ENCODE measurements at places on chromosomes 7 and 10. TPM values are rescaled to one million over a fixed set of nuclear protein-coding genes. Genes with fewer than 3 reads are reported as not detected.

GRCh38 chr10:88813200-88813599 is 10.7 kb downstream of the LIPM start:
- H3K27ac ChIP-seq = no peak overlapping the region
- H3K4me3 ChIP-seq = no peak overlapping the region
- no peaks in the 10 kb centered on the region for H3K36me3 ChIP-seq
- H3K4me1 ChIP-seq = no peaks in the 10 kb centered on the region

The LIPF gene
- not detected for total RNA-seq

DNA sequence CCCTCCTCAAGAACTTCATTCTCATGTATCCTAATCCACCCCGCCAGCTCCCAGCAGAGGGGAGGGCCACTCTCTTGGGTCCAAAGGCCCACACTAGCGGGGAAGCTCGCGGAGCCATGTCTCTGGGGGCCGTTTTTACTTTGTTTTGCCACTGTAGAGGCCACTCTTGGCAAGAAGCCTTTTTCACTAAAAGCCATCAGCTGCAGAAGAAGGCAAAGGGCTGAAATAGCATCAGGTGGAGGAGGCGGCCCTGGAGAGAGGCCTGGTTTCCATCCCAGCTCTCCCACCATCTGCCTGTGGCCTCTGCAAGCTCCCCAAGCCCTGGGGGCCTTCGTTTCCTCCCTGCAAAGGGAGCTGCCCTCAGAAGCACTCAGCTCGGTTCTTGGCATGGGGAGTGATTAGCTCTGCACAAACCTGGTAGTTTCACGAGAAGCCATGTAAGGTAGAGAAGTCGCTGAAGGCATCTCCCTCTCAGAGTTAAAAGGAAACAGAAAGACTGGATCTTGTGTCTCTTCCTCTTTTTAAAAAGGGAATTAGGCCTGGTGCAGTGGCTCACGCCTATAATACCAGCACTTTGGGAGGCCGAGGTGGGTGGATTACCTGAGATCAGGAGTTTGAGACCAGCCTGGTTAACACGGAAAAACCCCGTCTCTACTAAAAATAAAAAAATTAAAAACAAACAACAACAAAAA is 70.3 kb downstream of the PARP12 start:
- H3K4me1 ChIP-seq = peaks cover 9% of the 10 kb centered on the region
- peak; percentile 25 for DNase-seq
- no peaks in the 10 kb centered on the region for H3K27me3 ChIP-seq
- no peak overlapping the region for H3K4me3 ChIP-seq

DNA sequence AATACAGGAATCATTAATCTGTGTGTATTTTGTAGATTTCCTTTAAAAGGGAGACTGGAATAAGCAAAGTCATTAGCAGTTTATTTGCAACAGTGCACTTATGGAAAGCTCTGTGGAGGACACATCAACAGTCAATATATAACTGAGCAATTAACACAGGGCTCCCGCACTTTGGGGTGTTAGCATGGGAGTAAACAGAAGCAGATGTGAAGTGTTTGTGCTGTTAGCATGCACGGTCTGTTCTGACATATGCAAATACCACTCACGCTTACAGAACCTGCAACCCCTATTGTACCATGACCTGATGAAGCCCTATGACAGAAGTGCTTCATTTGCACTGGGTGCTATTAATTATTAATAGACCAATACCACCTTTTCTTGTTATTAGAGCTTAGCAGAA is 118.9 kb downstream of the PPP1R3A start:
- H3K27me3 ChIP-seq = no peaks in the 10 kb centered on the region
- no peaks in the 10 kb centered on the region for H3K36me3 ChIP-seq
- H3K4me3 ChIP-seq = no peak overlapping the region

DNA sequence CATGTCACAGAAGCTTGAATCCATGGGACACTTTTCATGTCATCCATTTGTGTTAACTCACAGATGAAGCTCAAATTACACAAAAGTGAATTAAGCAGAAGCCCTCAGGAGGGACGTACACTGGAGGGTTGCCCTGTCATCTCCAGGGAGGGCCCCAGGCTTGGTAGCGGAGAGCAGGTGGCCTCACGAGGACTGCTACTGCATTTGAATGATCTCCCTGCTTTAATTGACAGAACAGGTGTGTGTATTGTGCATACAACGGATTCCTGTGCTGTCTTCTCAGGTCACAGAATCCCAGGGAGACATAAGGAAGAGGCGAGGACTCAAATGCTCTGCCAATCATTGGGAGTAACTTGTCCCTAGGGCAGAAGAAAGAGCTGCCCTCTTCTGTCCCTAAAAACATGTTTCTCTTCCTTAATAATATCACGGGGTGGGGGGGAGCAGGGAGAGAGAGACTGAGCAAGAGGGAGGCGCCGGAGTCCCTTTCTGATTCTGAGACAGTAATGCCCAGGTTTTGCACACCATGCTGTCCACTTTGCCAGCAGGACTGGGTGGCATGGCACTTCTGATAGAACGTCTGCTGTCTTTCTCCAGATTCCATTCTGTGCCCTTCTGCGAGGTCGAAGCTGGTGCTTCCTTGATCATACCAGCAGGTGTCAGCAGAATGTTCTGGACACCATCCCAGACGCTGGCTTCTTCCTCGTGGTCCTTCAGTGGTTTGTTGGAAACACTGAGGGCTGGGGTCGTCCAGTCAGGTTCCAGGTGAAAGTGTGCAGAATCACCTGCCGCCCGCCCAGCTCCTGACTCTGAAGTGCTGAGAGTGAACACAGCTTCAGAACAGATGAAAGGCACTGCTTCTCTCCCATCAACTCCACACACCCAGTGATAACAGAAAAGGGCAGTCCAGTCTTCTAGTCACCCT is 26.2 kb upstream of the RASGEF1A start:
- no peak overlapping the region for H3K27ac ChIP-seq
- peak; percentile 63 for DNase-seq
- no peaks in the 10 kb centered on the region for H3K4me1 ChIP-seq
- H3K36me3 ChIP-seq = no peaks in the 10 kb centered on the region

DNA sequence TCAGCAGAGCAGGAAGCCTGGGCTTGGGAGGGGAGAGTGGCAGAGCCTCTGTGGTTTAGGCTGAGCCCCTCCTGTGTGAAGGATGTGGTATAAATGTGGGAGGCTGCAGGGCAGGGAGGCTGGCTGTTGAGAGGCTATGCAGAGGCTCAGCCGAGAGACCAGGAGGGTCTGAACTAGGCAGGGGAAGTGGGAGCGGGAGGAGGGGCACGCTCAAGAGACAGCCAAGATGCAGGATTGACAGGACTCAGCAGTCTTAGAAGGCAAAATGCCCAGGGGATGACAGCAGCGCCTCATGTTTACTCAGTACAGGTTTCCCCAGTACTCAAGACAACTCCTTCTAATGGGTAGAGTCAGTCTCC is 24.3 kb downstream of the BTBD16 start:
- no peak overlapping the region for H3K27ac ChIP-seq
- H3K36me3 ChIP-seq = no peaks in the 10 kb centered on the region
- no peaks in the 10 kb centered on the region for H3K27me3 ChIP-seq
- no peak overlapping the region for H3K4me3 ChIP-seq
- DNase-seq = no peak
- H3K4me1 ChIP-seq = no peaks in the 10 kb centered on the region

DNA sequence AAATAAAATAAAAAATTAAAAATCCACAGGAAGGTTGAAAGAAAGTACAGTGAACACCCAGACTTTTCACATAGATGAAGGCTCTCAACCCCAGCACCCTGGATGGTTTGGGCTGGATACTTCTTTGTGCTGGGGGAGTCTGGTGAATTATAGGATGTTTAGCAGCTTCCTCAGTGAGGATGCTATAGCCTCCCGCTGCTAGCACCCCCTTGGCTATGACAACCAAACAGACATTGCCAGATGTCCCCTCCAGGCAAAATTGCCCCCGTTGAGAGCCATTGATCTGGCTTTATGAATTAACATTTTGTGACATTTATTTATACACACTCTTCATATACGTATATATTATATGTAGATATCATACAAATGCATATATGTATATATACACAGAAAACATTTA is 21.6 kb downstream of the SMKR1 start:
- no peak overlapping the region for H3K27ac ChIP-seq
- H3K36me3 ChIP-seq = no peaks in the 10 kb centered on the region
- no peak overlapping the region for H3K4me3 ChIP-seq

The SLC39A12 gene
- total RNA-seq = 0.21 TPM

The NPM3 gene
- total RNA-seq = 78.9 TPM

DNA sequence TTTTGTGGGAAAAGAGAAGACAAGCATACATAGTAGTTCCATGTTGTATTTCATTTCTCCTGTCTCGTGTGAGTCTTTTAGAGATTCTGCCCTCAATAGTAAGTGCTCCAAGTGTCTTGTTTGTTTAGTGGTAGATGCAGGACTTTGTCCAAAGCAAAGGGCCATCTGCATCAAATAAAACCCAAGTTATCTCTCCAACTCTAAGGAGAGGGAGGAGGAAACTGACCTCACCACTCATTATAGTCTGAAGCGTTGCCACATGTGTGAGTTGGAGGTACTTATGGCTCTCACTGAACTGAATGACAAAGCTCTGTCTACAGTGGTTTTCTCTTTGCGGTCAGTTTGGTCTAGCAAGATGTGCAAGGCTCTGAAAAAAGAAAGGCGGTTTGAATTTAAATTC is 272.6 kb downstream of the DOCK4 start:
- DNase-seq = no peak
- H3K27me3 ChIP-seq = peaks cover 3% of the 10 kb centered on the region
- no peaks in the 10 kb centered on the region for H3K4me1 ChIP-seq
- no peaks in the 10 kb centered on the region for H3K36me3 ChIP-seq
- no peak overlapping the region for H3K4me3 ChIP-seq
- H3K27ac ChIP-seq = no peak overlapping the region

DNA sequence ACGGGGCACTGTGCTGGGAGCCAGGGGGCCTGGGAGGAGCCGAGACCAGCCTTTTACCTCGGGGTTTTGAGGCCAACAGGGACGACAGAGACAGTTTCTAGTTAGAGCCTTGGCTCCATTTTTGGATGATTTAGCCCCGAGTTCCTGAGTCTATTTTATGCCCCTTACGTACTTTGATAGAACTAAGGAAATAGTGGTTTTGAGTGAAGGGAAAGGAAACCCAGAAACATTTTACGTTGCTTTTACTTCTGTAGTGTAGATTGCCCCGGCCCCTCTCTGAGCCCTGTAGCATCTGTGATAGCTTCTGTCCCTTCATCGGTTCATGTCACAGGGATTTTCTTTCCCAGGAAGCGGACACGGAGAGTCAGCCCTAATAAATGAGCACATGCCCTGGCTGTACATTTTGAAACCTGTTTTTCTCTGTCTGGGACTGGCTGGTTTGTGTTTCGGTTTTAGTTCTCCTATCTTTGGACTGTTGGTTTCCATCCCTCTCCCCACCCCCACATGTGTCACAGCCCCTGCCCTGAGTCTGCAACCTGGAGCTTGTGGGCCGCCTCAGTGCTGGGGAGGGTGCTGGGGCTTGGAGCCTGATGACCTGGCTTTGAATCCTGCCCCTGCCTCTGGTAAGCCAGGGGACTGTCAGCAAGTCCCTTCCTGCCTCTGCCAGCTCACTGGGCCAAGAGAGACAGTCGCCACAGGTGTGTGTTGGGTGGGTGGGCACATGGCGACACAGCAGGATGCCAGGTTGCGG is 6.9 kb upstream of the ORAI2 start:
- no peak for DNase-seq
- peaks cover 14% of the 10 kb centered on the region for H3K36me3 ChIP-seq
- no peak overlapping the region for H3K4me3 ChIP-seq
- H3K27me3 ChIP-seq = no peaks in the 10 kb centered on the region

The TET1 gene
- 21.0 TPM for total RNA-seq

- no peak overlapping the region for H3K4me3 ChIP-seq
- no peaks in the 10 kb centered on the region for H3K4me1 ChIP-seq
- no peaks in the 10 kb centered on the region for H3K27me3 ChIP-seq
- DNase-seq = no peak
- H3K27ac ChIP-seq = no peak overlapping the region
- no peaks in the 10 kb centered on the region for H3K36me3 ChIP-seq
Measured at GRCh38 chr7:156533420-156533819, 107.2 kb upstream of the RNF32 start.

GRCh38 chr10:14405076-14406065 is 74.6 kb upstream of the FRMD4A start:
- no peaks in the 10 kb centered on the region for H3K4me1 ChIP-seq
- no peak overlapping the region for H3K27ac ChIP-seq
- no peaks in the 10 kb centered on the region for H3K27me3 ChIP-seq
- no peak for DNase-seq

DNA sequence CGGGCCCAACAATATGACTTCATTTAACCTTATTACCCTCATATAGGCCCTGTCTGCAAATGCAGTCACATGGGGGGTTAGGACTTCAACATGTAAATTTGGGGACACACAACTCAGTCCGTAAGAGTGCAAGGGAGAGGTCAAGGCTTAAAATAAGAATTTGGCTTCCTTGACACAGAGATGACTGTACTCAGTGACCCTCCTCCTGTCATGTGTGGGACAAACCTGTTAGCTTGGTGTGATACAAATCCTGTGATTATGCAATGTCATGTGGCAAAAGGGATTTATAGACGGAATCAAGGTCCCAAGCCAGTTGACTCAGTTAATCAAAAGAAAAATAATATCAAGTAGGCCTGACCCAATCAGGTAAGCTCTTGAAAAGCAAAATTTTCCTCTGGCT is 25.9 kb upstream of the GTPBP4 start:
- H3K4me1 ChIP-seq = no peaks in the 10 kb centered on the region
- no peaks in the 10 kb centered on the region for H3K36me3 ChIP-seq
- no peak for DNase-seq
- no peak overlapping the region for H3K4me3 ChIP-seq

DNA sequence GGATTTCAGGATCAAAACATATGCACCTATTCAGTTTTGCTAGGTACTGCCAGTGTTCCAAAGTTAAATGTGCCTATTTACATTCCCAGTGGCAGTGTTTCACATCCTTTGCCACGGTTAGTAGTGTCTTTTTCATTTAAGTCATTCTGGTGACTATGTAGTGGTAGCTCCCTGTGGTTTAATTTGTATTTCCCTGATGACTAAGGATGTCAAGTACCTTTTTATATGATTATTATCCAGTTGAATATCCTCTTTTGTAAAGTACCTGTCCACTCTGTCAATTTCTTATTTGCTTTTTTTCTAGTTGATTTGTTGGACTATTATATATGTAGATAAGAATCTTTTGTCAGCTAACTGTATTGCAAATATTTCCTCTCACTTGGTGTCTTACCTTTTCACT is 45.1 kb downstream of the TMEM60 start:
- H3K27ac ChIP-seq = no peak overlapping the region
- H3K36me3 ChIP-seq = peaks cover 3% of the 10 kb centered on the region
- H3K27me3 ChIP-seq = no peaks in the 10 kb centered on the region
- H3K4me1 ChIP-seq = no peaks in the 10 kb centered on the region
- no peak for DNase-seq

The STK32C gene
- total RNA-seq = 17.5 TPM

The ACBD5 gene
- 27.0 TPM for total RNA-seq

- H3K4me1 ChIP-seq = no peaks in the 10 kb centered on the region
- no peak overlapping the region for H3K27ac ChIP-seq
- no peaks in the 10 kb centered on the region for H3K27me3 ChIP-seq
- peaks cover 14% of the 10 kb centered on the region for H3K36me3 ChIP-seq
- peak; percentile 67 for DNase-seq
- no peak overlapping the region for H3K4me3 ChIP-seq
Measured at GRCh38 chr7:121366852-121367431, 29.2 kb downstream of the FAM3C start.

The STAMBPL1 gene
- total RNA-seq = 38.4 TPM

The ARMC3 gene
- total RNA-seq = 0.07 TPM

- no peaks in the 10 kb centered on the region for H3K27me3 ChIP-seq
- DNase-seq = no peak
- H3K27ac ChIP-seq = no peak overlapping the region
Measured at GRCh38 chr7:31022726-31023125, 29.4 kb upstream of the ADCYAP1R1 start.

GRCh38 chr7:138932870-138933269 is 48.3 kb downstream of the KIAA1549 start:
- H3K27ac ChIP-seq = no peak overlapping the region
- H3K27me3 ChIP-seq = no peaks in the 10 kb centered on the region
- DNase-seq = no peak
- peaks cover 18% of the 10 kb centered on the region for H3K4me1 ChIP-seq
